Stimulated activated CD4-positive, alpha-beta T cell treated with anti-CD3 and anti-CD28 coated beads, TNF-alpha, amount 100 ng/mL, for 4 hours (primary cell): ENCODE measurements at places on chromosomes 13 and 19.

GRCh38 chr19:16849168-16849567 lies 20.0 kb downstream of the SIN3B start:
- DNase-seq = no peak

GRCh38 chr13:99307648-99308339 lies 595 bp upstream of the GPR183 start:
- DNase-seq = no peak

GRCh38 chr13:38202740-38203139 lies 146.9 kb upstream of the UFM1 start:
- DNase-seq = no peak

- DNase-seq = no peak
These were observed 105.7 kb upstream of the IRS2 start for GRCh38 chr13:109892101-109892500.

DNA sequence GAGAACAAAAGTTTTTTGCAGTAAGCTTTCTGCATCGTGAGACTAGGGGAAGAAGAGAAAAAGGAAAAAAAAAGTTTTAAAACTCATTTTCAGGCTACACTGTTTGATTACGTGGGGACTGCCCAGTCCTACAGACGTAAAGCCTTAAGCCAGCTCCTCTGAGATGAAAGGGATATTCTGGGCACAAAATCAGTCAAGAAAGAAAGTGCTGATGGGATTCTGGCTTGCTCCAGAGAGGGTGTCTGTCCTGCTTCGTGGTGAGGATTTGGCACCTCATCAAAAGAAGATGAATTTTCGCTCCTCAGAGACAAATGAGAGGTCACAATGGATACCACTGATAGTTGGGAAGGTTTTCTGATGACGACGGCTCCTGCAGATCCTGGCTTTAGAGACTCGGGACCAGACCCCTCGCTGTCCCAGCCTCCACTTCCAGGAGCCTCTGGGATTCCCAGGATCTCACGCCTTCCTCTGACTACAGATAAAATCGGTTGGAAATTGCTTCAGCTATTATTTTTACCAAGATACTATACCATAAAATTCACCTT lies 9.7 kb downstream of the TEX29 start:
- DNase-seq = no peak

- no peak for DNase-seq
These were observed 1795.5 kb upstream of the PRR20A start for GRCh38 chr13:55345224-55345623.

- no peak for DNase-seq
These were observed 20.6 kb downstream of the TUBGCP3 start for GRCh38 chr13:112567161-112567862.

- DNase-seq = no peak
These were observed 4.7 kb upstream of the FLT1 start for GRCh38 chr13:28499609-28500008.

- DNase-seq = no peak
These were observed 206.8 kb downstream of the UQCRFS1 start for GRCh38 chr19:29006057-29006735.

DNA sequence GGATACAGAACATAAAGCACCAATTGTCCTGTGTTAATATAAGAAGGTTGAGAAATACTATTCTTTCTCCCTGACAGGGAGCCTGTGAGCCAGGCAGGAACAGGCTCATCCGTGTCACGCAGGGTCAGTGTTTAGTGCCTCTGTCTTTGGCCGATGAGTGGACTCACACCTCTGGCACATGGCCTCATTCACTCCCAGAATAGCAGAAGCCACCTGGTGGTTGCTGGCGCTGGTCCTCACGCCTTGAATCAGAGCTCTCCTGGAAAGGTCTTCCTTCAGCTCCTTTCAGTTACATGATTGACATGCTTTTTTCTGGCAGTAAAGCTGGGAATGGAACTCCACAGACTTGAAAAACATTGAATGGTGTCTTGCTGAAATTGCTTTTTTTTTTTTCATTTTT lies 28.1 kb upstream of the SIAH3 start:
- no peak for DNase-seq

DNA sequence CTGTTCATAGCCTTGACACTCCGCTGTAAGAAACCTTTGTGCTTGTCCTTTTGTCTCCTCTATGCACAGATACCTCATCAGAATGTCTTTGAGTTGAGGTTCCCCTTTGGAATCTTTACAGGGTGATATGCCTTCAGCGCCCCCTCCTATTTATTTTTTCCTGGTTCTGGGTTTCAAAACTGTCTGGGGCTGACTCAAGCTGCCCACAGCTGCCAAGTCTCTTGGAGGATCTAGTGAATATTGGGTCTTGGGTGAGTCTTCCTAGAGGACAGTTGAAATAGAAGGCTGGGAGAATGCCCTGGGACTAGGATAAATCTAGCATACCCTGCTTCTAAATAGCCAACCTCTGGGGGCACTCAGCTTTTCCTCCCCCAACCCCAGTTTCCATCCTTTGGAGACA lies 930 bp downstream of the ZNF136 start:
- DNase-seq = no peak

- no peak for DNase-seq
These were observed 574.8 kb downstream of the MYO16 start for GRCh38 chr13:109204252-109204651.

DNA sequence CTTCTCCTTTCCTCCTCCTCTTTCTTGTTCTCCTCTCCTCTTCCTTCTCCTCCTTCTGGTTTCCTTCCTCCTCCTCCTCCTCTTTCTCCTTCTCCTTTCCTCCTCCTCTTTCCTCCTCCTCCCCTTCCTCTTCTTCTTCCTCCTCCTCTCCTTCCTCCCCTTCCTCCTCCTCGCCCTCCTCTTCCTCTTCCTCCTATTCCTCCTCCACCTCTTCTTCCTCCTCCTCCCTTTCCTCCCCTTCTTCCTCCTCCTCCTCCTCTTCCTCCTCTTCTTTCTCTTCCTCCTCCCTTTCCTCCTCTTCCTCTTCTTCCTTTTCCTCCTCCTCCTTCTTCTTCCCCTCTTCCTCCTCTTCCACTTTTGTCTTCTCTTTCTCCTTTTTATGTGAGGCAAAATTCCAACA lies 55.0 kb upstream of the ADGRE1 start:
- DNase-seq = no peak

GRCh38 chr13:28583651-28584091 lies 75.3 kb upstream of the POMP start:
- DNase-seq = no peak

DNA sequence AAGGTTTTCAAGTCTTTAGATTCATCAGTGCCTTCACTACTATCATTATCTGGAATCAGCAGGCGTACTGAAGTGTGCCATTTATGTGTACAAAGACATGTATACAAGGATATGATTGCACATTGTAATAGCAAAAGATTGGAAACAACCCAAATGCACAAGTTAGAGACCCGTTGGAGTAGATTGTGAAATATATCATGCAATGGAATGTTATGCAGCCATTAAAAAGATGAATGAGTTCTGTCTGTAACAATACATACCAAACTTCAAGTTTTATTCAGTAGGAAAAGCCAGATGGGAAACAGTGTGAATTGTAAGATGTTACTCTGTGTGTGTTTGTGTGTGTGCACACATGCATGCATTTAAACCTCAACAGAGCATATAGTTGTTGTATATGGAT lies 97.9 kb downstream of the DGKH start:
- no peak for DNase-seq

- DNase-seq = no peak
These were observed 935 bp downstream of the ARID3A start for GRCh38 chr19:926589-927350.
